ENCODE measurements at places on chromosomes 2 and 18. TPM values are rescaled to one million over a fixed set of nuclear protein-coding genes. Genes with fewer than 3 reads are reported as not detected.

LCT gene
- not detected for total RNA-seq

DNAJC27 gene
- total RNA-seq, result 6.5 TPM

TSGA10 gene
- total RNA-seq, result 1.8 TPM

LAPTM4A gene
- total RNA-seq, result 98.8 TPM

Measured in G401 (cell line).